ENCODE measurements at places on chromosomes 11 and 22.

DNA sequence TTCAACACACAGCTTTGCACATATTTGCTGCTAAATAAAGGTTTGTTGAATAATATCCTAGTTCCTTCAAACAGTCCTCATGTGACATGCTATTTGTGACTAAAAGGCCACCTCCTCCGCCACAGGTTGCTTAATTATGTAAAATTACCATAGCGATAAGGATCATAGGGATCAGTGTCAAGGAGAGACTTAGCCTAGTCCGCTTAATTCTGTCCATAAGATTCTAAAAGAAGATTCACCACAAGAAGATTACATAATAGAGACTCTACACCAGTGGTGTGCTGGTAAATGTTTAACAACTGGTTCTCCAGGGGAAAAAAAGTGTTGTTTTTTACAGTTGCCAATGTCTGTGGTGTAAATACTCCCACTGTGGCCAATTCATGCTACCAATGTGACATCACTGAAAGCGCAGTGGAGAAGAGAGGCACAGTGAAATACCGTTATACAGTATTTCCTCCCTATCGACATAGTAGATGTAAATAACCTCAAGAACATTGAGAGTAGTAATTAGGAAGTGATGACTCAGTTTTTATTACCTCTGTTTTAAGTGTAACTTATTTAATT lies 4.2 kb upstream of the CHRDL2 start:
- no peak for DNase-seq

DNA sequence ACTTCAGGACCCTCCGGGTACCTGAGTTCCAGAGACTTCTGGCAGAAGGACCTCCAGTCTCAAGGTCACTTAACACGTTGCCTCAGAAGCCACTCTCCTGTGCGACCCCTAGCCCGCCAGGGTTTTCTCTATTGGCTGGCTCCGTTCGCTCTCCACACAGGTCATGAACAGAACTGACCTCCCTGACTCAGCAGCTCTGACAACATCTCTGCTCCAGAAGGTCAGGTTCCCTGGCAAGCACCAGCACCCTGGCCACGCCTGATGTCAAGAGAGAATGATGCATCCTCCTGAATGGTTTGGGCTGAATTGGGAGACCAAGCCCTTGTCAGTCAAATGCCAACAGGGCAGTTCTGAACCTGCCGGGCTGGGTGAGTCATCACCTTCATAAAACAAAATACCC lies 84.3 kb upstream of the TMEM45B start:
- no peak for DNase-seq

- DNase-seq = no peak
These were observed 82.6 kb upstream of the PDGFD start for GRCh38 chr11:104246590-104246989.

DNA sequence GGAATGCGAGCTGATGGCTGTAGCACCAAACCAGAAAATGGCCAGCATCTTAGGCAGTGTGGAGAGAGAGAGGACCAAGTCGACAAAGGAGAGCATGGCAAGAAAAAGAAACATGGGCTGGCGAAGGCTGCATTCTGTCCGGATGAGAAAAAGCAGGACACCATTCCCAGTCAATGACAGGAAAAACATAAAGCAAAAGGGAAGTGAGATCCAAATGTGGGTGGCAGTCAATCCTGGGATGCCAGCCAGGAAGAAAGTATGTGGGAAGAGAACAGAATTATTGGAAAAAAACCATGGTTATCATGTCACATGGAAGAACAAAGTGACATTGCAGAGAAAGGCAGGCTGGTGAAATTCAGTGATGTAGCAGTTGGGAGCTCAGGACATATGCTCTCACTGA lies 36.9 kb upstream of the OR56A1 start:
- no peak for DNase-seq

GRCh38 chr11:36493332-36493731 lies 16.7 kb downstream of the TRAF6 start:
- DNase-seq = no peak

DNA sequence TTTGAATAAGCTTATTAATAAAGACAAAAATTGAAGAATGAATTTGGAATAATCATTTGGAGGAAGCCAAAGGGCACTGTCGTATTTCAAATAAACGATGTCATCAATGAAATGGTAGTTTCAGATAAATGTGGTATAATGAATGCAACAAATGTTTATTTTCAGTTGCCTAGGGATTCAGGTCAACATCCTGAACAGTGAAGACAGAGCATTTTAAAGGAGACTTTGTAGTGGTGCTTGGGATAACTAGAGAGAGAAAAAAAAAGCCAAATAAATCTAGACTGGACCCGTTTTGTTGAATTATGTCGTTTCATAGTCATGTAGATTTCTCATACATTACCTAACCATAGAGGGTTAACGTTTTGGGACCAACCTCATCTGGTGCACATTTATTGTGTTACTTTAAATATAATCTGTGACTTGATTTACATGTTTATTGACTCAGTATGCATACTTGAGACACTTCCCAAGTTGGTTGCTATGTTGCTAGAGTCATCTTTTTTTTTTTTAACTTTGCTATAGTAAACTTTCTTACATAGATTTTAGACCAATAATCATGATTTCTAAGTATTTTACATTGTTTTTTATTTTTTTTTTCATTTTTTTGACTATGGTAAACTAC lies 111.1 kb downstream of the NCAM1 start:
- no peak for DNase-seq

- peak; percentile 44 for DNase-seq
These were observed 99.3 kb downstream of the TBC1D22A start for GRCh38 chr22:46861468-46862367.

GRCh38 chr11:115848080-115848479 lies 343.9 kb upstream of the CADM1 start:
- DNase-seq = no peak

GRCh38 chr11:113174882-113175281 lies 139.5 kb upstream of the TTC12 start:
- no peak for DNase-seq

- DNase-seq = peak; percentile 84
These were observed 2.9 kb downstream of the KLHL35 start for GRCh38 chr11:75429902-75430713.

DNA sequence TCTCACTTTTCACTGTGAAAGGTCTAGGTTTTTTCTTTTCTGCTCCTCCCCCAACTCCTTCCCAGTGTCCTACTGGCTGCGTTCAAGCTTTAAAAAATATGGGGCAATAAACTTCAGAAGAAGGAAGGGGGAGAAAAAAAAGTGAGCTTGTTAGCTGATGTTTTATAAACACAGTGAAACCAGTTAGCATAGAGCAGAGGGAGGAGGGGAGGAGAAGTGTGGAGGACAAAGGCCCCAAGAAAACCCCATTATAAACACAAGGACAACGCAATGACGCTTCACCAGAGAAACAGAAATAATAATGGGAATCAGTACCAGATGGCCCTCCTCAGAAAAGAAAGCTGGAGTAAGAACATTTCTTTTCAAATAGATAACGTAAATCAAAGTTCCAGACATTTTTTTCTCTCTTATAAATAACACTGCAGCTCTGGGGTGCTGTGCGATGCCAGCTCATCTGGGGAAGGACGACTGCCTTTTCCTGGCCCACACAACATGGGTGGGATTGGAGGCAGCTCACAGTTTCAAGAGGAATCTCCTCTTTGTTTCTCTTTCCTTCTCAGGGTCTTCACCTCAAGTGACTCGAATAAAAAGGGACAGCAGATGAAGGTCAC lies 235.4 kb upstream of the NARS2 start:
- no peak for DNase-seq

DNA sequence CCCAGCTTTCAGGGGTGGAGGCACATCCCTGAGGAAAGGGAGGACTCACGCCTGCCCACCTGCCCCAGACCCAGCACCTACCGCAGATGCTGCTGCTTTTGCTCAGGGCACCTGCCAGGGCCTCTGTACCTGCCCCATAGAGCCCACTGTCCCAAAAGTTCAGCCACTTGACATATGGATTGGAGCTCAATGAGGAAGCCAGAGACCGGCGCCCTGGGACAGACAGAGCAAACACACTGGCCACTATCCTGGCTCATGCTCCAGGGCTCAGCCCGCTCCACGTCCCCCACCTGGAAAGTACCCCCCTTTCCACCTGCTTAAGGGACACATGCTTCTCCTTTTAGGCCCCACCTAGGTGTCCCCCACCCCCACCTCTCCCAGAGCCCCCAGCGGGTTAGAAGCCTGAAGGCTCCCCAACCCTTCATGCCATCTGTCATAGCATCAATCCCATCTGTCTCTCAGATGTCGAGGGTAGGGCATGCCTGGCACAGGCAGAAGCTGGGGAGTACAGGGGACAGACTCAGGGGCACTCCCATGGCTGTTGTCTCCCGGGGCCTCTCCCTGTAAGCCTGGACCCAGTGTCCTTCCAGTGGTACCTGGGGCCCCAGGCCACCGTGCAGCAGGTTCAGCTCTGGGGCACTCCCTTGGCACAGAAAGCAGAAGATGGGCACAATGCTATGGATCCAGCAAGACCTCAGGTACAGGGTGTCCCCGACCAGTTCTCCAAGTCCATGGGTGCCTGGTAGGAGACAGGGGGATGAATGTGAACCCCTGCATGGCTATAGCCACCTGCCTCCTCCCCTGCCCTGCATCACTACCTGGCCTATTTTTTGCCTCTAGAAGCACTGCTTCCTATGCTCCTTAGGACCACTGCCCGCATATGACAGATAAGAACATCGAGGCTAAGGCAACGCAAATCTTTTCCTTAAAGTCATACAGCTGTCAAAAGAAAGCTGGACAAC lies 2.2 kb upstream of the P2RX6 start:
- DNase-seq = no peak

GRCh38 chr11:122209619-122210366 lies 93.8 kb upstream of the BLID start:
- no peak for DNase-seq

- DNase-seq = peak; percentile 51
These were observed 3.7 kb upstream of the PLAAT4 start for GRCh38 chr11:63532799-63533475.

GRCh38 chr22:47567126-47568090 lies 805.0 kb downstream of the TBC1D22A start:
- DNase-seq = peak; percentile 35

DNA sequence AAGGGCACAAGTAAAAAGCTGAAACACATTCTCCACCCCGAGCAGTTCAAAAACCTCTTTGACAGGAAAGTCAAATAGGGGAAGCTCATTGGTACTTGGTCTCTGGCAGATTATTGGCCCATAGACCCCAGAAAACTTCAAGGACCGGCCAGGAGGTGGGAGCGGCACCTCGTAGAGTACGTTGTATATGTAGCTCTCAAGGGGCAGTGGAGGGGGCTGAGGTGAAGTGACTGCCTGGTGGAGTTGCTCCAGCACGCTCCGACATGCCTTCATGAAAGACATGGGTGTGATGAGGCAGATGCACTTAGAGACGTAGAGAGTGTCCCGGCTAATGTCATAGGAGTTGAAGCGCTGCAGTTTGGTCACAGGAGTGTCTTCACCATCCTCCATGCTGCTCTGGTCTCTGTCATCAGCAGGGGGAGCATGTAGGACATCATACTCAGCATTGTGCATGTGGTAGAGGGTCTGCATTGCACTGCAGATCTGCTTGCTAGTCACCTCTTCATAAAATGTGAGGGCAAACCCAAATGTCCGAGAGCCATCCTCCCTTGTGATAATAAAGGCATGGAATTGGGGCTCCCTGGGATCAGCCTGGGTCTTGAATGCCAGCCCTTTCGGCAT lies 61.3 kb downstream of the DENND5A start:
- no peak for DNase-seq

DNA sequence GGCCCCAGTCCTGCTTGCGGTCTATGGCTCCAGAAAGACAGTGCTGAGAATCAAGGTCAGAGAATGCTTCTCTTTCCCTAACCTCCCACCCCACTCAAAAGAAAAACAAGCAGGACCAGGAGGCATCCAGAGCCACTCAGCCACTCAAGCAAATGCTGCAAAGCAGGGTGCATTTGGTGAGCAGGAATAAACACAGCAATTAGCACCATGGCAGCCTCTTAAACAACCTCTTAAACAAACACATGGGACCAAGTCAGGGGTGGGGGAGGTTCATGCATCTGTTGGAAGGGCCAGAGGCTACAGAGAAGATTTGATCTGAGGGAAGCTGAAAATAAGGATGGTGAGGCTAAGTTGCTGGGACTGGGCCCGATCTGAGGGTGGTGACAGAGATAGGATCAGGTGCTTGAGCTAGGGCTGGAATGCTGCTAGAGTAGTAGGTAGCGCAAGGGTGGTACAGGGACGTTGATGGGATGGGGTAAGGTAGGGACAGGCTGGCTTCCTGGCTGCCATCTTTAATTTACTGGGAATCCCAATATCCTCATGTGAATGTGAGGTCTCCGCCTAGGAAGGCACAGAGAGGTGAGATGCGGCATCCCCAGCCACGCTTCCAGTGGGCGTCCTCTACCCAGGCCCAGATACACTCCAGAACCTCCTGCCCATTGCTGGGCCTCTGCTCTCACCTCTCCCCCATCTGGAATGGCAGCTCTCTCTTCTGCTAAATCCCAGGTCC lies 26.6 kb upstream of the LMO1 start:
- peak; percentile 38 for DNase-seq

- no peak for DNase-seq
These were observed 15.9 kb downstream of the UBASH3B start for GRCh38 chr11:122671400-122671891.

DNA sequence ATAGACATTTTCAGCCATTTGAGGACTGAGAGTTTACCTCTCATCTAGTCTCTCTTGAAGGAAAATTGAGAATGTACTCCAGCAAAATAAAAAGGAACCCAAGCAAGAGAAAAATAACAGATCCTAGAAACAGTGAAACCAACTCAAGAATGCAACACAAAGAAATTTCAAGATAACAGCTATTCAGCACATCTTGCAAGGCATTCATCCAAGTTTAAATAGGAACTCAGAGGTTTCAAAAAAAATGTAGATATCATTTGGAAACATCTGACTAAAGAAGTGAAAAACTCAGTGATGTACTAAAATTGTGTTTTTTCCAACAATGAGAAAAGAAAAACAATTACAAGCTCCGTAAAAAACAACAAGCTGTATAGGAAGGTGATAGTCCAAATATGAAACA lies 76.4 kb downstream of the TMEM135 start:
- no peak for DNase-seq

- no peak for DNase-seq
These were observed 4.9 kb downstream of the HTATIP2 start for GRCh38 chr11:20368438-20368837.

DNA sequence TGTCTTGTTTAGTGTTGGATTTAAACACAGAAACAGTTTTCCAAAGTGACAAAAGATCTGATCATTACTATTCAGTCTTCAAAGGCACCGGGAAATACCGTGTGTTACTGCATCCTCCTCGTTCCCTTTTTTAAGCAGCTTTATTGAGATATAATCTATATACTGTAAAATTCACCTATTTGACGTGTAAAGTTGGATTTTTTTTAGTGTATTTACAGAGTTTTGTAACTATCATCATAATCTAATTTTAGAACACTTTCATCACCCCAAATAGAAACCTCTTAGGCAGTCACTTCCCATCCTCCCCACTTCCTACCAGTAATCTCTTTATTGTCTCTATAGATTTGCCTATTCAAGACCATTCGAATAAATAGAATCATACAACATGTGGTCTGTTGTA lies 1.4 kb downstream of the ANO5 start:
- no peak for DNase-seq

- no peak for DNase-seq
These were observed 4.0 kb upstream of the NRXN2 start for GRCh38 chr11:64726867-64727530.

GRCh38 chr11:43574949-43575912 lies 105.3 kb upstream of the HSD17B12 start:
- DNase-seq = no peak

Measured in activated CD8-positive, alpha-beta memory T cell treated with anti-CD3 and anti-CD28 coated beads for 24 hours (primary cell).